Stimulated activated CD4-positive, alpha-beta T cell treated with anti-CD3 and anti-CD28 coated beads, Interleukin-1b, Interleukin-23, amount 100 ng/mL, for 1 hour (primary cell): ENCODE measurements at places on chromosomes 7 and 10.

GRCh38 chr7:816751-817671 lies 15.3 kb upstream of the SUN1 start:
- no peak for DNase-seq

DNA sequence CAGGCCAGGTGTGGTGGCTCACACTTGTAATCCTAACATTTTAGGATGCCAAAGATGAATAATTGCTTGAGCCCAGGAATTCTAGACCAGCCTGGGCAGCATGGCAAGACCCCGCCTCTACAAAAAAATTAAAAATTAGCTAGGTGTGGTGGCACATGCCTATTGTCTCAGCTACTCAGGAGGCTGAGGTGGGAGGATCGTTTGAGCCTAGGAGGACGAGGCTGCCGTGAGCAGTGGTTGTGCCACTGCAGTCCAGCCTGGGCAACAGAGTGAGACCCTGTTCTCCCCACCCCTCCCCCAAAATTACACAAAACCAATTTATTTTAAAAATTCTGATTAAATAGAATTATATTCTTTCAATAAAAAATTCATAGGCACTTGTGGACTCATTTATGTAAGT lies 39.0 kb downstream of the ABCB1 start:
- DNase-seq: no peak

GRCh38 chr10:44925224-44925623 lies 14.1 kb downstream of the TMEM72 start:
- no peak for DNase-seq

DNA sequence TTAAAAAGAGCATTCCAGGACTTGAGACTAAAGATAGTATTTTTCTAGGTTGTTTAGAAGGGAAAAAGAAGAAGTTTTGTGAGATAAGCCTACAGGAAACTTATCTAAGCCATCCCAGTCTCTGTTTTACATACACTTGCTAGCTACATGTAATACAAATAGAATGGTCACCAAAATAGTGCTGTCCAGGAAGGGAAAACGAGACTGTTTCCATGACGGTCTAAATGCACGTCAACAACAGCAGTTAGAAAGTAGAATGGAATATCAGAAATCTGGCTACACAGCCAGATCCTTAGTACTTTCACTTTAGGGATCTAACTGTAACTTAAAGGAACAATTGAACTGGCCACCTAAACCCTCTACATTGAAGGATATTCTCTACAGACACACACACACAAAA lies 117.6 kb downstream of the TSPAN12 start:
- no peak for DNase-seq

DNA sequence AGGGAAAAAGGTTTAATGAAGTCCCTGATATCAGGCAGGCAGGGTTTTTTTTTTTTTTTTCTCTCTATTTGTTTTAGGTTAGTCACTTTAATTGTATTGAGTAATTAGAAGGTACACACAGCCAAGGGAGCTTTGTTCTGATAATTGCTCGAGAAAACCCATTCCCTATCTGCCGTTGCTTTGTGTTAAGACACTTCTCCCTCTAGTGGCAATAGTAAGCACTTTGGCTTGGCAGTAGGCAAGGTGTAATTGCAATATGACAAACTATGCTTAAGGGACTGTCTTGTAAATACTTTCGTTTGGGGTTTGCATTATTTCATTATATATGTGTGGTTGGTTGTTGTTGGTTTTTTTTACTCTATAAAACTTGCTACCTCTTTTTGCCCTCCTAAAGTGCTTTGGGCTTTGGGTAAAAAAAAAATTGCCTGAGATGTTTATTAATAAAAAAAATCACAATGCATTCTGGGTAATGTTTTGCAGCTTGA lies 113.4 kb downstream of the BTRC start:
- DNase-seq: no peak

- no peak for DNase-seq
These were observed 977.2 kb downstream of the LRMDA start for GRCh38 chr10:76408646-76409045.

DNA sequence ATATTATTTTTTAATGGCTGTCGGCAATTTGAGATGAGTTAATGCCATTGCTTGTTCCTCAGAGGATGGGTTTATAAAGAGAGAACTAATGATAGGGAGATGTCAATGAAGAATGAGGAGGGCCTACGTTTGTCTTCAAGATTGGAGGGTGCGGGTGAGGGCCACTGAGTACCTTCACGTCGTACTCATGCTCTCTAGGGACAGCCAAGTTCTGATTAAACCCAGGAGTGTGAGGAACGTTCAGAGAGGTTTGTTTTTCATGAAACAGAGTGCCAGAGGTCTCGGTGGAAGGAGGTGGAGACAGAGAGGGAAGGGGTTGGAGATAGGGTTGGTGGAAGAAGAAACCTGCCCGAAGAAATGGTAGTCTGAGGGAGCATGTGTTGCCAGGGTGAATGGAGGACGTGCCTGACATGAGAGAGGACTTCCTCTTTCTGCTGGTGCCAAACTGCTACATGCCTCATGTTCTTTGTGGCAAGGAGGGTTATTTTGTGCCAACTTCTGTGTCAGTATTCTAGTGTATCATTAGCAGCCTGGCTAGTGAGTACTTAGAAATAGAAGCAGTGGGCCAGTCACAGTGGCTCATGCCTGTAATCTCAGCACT lies 8.9 kb downstream of the DHTKD1 start:
- DNase-seq: no peak

DNA sequence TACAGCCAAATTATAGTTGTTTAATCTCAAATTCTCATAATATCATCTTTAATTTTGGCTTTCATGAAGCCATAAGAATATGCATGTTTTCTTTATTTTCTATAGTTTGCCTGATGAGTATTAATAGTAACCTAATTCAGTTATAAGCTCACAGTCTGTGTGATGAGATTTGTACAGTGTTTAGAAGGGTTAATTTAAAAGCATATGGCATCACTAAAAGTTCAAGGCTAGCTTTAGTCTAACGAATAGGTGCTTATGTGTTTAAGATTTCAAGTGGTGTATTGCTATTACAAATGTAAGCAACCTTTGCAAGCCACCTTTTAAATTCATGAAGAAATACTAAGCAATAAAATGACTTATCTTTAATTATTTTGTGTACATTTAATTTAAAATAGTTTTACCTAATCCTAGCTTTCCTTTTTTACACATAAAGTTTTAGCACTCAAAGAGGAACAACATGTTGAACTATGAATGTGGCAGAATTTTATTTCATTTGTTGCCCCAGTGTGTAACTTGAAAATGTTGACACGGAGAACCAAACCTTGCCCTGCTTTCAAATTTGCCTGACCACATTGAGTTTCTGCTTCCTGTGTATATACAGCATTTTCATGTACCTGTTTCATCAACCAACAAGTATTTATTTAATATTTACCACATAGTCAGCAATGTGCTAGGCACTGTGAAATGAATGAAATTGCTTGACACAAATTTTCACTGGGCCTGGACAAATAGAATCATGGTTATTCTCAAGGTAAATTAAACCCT lies 41.5 kb downstream of the TET1 start:
- DNase-seq: no peak

- DNase-seq: no peak
These were observed 1.7 kb downstream of the AEBP1 start for GRCh38 chr7:44105832-44106231.

DNA sequence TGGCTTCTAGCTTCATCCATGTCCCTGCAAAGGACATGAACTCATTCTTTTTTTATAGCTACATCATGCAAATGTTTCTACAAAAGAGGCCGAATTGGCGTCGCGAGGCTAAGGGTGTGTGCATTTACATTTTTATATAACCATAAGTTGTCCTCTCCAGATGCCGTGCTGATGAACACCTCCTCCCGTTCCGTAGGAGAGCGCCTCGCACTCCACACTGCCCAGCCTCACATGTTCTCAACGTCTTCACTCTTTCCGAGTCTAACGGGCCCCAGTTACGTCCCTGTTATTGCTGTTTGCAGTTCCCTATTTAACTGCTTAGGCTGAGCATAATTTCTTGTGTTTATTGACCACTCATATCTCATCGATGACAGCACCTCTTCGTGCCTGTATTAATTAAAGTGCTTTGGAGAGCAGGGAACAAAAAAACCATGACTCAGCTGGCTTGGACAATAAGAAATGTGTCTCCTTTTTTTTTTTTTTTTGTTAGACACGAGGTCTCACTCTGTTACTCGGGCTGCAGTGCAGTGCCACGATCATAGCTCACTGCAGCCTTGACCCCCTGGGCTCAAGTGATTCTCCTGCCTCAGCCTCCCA lies 113.5 kb upstream of the SDK1 start:
- DNase-seq: no peak

DNA sequence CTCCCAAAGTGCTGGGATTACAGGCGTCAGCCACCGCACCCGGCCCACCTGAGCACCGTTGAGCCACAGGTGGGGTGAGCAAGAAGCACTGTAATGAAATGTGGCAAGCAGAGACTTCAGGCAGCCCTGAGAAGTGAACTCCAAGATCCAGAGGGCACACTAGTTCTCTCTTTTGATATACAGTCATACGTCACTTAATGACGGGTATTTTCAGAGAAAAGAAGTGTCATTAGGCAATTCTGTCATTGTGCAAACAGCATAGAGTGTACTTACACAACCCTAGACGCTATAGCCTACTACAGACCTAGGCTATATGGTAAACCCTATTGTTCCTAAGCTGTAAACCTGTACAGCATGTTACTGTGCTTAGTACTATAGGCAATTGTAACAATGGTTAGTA lies 7.9 kb downstream of the PANK1 start:
- DNase-seq: no peak

GRCh38 chr7:3304131-3304530 lies 3.1 kb downstream of the SDK1 start:
- no peak for DNase-seq

GRCh38 chr10:18829259-18829658 lies 170.0 kb downstream of the ARL5B start:
- DNase-seq: no peak

- DNase-seq: no peak
These were observed 50.5 kb upstream of the TCF7L2 start for GRCh38 chr10:112899391-112900065.

- DNase-seq: no peak
These were observed 34.1 kb upstream of the ARHGAP22 start for GRCh38 chr10:48638739-48639527.

DNA sequence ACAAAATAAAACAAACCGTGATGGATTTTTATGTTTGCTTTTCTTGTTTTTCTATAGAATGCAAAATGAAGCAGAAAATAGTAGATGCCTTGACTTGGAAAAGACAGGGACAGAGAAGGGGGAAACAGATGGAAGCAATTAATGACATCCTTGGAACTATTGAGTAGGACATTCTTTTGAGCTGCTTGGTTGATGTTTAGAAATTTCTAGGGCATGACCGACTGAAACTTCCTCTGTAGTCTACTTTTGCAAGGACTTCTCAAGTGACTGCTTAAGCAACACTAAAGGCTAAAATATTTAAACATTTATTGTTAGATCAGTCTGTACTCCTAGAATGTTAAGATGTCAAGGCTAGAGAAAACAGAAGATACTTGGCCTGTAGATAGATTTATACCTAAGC lies 49.4 kb downstream of the VCL start:
- DNase-seq: no peak

- DNase-seq: no peak
These were observed 43.8 kb upstream of the RABGEF1 start for GRCh38 chr7:66696774-66697191.

- DNase-seq: no peak
These were observed 92.6 kb downstream of the PTPRE start for GRCh38 chr10:127999297-128000129.

- DNase-seq: no peak
These were observed 43.3 kb upstream of the FMC1 start for GRCh38 chr7:139297795-139298194.

DNA sequence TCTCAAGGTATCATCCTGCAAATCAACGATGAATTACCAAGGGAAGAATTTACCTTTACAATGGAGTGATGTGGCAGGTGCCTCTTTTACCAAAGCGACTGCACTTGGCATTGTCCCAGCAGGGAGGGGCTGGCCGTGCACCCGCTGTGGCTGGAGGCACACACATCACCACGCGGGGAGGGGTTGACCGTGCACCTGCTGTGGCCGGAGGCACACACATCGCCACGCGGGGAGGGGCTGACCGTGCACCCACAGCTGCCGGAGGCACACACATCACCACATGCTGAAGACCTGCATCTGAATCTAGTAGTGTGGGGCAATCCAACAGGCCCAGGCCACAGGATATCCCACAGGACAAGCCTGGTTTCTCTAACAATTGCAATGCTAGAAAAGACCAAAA lies 493.5 kb downstream of the DNAJB6 start:
- no peak for DNase-seq

DNA sequence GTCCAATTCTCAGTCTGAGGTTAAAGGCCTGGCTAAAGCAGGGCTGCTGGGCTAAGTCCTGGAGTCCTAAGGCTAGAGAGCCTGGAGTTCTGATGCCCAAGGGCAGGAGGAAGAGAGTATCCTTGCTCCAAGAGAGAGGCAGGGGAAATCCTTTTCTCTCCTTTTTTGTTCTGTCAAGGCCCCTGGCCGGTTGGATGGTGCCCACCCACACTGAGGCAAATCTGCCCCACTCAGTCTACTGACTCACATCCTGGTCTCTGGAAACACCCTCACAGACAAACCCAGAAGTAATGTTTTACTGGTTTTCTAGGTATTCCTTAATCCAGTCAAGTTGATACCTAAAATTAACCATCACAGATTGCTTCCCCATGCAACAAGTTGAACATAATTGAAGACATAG lies 23.0 kb downstream of the ZNF518A start:
- no peak for DNase-seq

- DNase-seq: no peak
These were observed 104.2 kb upstream of the CHST15 start for GRCh38 chr10:124197371-124198124.

DNA sequence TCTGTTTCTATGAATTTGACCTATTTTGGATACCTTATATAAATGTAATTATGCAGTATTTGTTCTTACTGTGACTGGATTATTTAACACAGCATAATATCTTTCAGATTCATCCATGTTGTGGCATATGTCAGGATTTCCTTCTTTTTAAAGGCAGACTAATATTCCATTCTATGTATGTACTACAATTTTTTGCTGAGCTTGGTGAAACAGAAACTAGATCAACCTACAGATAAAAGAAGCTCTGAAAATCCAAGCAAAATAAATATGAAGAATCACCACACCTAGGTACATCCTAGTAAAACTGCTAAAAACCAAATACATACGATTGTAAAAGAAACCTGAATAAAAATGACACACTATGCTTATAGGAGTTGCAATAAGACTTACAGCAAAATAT lies 300.5 kb downstream of the HTR7 start:
- DNase-seq: no peak

- DNase-seq: no peak
These were observed 5.2 kb downstream of the PHYHIPL start for GRCh38 chr10:59181668-59182067.

GRCh38 chr10:114806562-114807391 lies 14.8 kb upstream of the FHIP2A start:
- no peak for DNase-seq

GRCh38 chr7:101636822-101637623 lies 7.9 kb upstream of the MYL10 start:
- no peak for DNase-seq

- DNase-seq: no peak
These were observed 49.3 kb downstream of the JAKMIP3 start for GRCh38 chr10:132114953-132115520.

- no peak for DNase-seq
These were observed 164.6 kb downstream of the PTPRN2 start for GRCh38 chr7:158422887-158423560.

- DNase-seq: no peak
These were observed 3.3 kb downstream of the EDRF1 start for GRCh38 chr10:125722811-125723210.
